ENCODE measurements at places on chromosomes 13 and 19.
A peak's percentile ranks its signal among the peaks of the same experiment; 100 is the strongest.

GRCh38 chr19:38554676-38555141 lies 63.0 kb downstream of the MAP4K1 start:
- no peak for DNase-seq

GRCh38 chr13:112902669-112903068 lies 66.3 kb upstream of the MCF2L start:
- no peak for DNase-seq

- no peak for DNase-seq
Measured at GRCh38 chr19:50292216-50292827, 36.9 kb downstream of the KCNC3 start.

DNA sequence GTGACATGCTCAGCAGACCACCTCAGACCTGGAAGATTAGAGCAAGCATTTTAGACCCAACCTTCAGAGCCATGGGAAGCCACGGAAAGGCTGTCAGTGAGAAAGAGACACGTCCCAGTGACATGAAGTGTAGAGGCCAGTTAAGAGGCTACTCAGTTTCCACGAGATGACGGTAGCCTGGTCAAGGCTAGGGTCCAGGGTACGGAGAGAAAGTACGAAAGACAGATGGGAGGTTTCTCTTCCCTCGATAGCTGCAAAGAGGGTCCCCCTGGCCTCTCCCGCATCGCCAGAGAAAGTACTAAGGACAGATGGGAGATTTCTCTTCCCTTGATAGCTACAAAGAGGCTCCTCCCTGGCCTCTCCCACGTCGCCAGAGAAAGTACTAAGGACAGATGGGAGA lies 8.6 kb downstream of the ZSCAN5A start:
- DNase-seq = no peak

- DNase-seq = no peak
Measured at GRCh38 chr13:68988176-68988575, 1119.5 kb upstream of the ATXN8OS start.

DNA sequence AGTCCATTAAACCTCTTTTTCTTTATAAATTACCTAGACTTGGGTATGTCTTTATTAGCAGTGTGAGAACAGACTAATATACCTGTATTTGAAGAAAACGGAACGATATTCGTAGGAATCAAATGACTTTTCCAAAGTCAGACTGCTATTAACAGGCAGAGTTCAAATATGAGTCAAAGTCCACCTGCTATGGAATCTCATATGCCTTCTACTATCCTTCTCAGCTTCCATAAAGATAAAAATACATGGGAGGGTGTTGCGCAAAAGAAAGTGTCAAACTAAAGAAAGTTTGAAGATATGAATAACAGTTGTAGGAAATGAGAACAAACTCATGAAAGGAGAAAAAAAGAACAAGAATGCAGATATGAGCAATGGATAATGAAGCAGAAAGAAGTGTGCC lies 704.6 kb downstream of the EFNB2 start:
- DNase-seq = no peak

GRCh38 chr13:37795326-37795725 lies 74.2 kb downstream of the TRPC4 start:
- DNase-seq = no peak

DNA sequence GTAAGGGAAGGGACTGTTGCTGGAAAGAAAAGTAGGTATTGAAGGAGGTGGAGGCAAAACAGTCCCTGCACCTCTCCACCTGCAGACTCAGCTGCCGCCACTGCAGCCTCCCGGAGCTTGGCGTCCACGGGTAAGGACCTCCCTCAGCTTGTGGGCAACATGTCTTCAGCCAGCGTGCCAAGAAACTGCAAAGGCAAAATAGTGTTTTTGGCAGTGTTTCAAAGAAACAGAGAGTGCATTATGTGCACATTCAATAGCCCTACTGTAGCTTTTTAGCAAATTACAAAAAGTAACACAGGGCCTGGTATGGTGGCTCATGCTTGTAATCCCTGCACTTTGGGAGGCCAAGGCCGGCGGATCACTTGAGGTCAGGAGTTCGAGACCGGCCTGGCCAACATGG lies 57.4 kb downstream of the ATP11A start:
- DNase-seq = no peak

DNA sequence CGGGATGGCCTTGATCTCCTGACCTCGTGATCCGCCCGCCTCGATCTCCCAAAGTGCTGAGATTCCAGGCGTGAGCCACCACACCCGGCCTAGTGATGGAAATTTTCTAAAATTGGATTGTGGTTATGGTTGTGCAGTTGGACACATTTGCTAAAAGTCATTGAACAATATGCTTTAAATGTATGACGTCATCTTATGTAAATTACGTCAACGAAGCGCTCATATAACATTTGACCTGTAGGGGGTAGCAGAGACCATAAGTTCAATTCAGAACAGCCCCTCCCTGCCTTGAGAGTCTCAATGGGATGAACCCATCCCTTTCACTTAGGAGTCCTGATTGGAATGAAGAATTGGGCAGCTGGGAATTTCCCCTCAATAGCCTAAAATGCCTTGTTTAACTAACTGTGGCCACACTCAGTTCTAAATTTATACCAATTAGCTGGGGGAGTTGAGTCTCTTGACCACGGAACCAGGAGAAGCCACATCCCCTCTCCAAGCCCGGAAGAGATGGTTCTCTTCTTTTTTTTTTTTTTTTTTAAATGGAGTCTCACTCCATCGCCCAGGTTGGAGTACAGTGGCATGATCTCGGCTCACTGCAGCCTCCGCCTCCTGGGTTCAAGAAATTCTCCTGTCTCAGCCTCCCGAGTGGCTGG lies 15.2 kb upstream of the TLE6 start:
- peak; percentile 43 for DNase-seq

GRCh38 chr13:26557051-26557392 lies 461 bp upstream of the WASF3 start:
- no peak for DNase-seq

DNA sequence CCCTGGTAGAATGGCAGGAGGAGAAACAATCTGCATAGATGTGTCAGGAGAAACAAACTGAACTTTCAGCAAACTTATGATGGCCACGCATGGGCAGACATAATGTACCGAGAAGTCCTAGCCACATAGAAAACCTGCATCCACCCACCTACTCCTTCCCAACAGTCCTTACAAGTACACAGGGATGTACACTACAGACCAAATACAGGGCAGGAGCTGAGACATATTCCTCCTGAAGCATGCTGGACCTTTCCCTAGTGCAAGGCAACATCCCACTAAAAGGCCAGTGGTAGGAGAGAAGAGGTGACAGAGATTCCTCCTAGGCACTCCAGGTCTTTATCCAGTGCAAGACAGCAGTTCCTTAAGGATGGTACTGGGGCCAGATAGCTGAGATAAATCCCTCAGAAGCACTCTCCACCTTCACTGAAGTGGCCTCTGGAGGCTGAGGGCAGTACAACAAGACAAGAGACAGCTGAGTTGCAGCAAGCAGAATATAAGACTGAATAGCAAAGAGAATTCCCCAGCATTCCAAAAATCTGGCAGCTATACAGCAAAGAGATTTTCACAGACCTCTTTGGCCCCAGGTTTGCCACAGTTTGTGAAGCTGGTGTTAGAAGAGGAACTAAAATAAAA lies 18.3 kb downstream of the VWA8 start:
- no peak for DNase-seq

DNA sequence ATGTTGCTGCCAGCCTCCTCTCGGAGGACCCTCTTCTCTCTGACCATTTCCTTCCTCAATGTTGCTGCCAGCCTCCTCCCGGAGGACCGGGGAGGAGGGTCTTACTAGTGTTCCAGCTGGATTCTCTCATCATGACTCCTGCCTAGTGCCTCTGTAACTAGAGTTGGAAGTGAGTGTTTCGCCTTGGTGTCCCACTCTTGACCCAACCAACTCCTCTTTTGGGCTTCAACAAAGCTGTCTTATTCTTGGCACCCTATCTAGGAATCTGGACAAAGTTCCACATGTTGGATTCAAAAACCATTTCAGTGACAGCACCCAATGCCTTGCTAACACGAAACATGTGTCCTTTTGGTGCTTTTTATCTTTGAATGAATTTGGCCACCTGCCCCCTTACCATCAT lies 165.4 kb downstream of the GPC5 start:
- DNase-seq = no peak

DNA sequence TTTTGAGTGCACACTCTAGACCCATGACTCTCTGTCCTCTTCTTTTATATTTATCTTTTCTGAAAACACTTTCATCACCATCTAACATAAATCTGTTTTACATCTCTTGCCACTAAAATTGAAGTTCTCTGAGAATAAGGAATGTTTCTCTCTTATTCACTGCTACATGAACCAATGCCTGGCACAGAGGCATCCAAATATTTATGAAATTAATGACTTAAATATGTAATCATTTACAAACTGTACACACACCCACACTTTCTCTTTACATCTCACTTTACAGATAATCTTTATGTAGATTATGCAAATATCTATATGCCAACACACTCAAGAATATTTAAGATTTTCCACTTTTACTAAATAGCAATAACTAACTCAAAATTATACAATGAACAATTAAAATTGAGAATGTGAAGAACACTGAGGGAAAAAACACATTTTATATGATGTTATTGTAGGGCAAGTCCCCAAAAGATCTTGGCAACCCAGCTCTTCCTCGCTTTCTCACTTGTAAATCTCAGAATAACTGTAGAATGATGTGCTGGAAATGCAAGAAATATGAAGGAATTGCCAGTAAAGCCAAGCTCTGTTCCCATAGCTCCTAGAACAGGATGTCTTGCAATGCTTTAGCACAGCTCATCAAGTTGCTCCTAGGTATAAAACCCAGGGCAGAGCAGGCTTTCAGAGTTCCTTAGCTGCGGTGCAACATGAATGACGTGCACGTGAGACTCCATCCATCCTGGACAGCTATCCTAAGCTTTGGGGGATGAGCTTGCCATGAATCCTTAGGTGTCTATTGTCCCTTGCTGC lies 50.7 kb downstream of the UGGT2 start:
- DNase-seq = no peak

DNA sequence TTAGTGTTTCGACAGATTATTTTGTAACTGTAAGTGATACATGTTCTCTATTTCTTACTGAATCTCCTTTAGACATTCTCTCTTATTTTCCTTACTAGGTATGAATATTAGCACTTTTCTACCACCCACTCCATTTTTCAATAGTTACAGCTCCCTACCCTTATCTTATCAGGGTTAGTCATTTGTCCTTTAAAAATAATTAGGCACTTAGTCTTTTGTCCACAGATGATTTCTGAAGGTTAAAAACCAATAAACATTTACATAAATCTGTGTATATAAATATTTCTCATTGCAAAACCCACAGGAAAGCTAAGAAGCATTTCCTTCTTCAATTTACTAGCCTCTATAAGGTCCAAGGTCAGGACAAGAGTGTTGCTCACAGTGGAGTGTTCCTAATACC lies 624.1 kb upstream of the MIR17HG start:
- no peak for DNase-seq

- DNase-seq = peak; percentile 75
Measured at GRCh38 chr19:45882652-45883585, 3.0 kb downstream of the IRF2BP1 start.

DNA sequence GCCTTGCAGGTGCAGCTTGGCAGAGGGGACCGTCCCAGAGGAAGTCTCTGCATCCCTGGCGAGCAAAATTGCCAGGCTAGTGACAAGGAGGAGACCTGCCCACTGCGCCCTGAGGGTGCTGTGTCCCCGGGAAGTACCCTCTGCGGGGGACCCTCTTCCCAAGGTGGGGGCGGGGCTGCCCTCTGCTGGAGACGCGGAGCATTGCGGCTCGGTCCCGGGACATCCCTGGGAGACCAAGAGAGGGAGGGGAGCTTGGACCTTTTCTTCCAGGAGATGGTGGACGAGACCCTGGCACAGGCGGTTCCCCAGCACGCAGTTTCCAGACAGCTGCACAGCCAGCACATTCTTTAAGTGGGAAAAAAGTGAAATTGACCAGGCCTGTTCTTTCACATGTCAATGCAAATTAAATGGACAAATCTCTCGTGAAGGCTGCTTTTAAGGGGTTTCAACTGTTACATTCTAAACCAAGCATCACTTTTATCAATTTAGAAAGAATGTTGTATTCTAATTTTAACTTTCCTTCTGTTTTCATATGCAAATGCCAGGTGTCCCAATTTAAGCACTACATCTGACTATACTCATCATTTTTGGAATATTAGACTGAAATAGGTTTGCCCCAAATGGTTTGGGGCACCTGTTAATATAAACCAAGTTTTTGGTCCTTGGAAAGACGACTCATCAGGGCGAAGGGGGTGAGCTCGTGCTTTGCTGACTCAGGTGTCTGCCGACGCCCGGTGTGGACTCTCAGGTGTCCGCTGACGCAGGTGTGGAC lies 60.7 kb downstream of the MCF2L start:
- peak; percentile 55 for DNase-seq

DNA sequence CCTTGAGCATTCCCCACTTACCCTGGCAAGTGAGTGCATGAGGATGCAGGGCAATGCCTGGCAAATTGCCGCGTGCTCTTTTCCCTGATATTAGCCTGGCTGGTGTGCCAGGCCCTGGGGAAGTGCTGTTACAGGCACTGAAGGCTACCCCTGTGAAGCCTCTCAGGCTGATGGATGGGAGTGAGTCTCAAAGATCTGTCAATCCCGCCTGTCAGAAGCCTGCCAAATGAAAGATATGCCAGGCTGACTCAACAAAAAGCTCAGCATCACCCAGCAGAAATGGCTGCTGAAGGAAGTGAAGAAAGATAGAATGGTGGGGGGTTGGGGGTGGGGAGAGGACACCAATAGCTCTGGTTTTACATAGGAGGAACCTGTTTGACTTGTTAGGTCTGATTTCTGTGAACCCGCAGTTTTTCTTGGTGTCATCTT lies 112.1 kb downstream of the LACC1 start:
- DNase-seq = no peak

- DNase-seq = no peak
Measured at GRCh38 chr13:78067290-78067689, 148.7 kb upstream of the EDNRB start.

- DNase-seq = no peak
Measured at GRCh38 chr13:111404746-111405145, 84.3 kb downstream of the TEX29 start.

DNA sequence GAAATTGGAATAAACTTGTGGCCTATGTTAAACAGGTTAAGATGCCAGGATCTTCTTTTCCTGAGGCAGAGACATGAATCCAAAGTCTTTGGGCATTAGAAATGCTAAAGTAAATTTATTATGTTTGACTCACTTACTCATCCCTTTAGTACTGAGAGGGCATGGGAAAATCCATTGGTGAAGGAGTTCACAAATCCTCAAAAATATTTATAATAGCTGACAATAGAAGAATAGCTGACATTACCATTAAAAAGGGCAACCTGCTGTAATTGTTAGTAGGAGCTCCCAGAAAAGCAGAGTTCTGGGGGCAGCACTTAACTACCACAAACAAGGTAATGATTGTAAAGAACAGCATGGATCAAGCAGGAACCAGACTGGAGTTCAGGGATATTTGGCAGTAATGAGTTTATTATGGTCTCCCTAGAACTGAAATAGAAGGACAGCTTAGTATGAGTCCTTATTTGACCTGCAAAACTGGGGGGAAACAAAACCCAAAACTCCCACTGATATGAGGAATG lies 285.8 kb upstream of the KLHL1 start:
- no peak for DNase-seq

DNA sequence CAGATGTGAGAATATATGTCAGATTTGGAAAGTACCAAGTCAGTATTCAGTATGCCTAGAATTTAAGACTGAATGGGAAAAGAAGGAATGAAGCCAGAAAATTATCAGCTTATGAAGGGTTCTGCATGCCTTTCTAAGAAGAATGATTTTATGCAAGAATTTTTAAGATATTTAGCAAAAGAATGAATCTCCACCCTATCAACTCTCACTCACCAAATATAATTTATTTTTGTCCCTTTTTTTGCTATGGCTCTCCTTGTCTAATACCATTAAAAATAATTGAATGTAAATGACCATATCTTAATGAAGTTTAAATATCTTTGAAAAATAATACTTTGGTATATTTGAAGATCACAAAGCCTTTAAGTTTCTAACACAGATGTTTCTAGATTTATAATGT lies 612.7 kb upstream of the GPC6 start:
- DNase-seq = no peak

- DNase-seq = no peak
Measured at GRCh38 chr19:6679139-6679538, 9.2 kb upstream of the TNFSF14 start.

Data from CD8-positive, alpha-beta T cell (primary cell).